Smooth muscle cell of the pulmonary artery (primary cell): ENCODE measurements at places on chromosomes 16 and 17. TPM values are rescaled to one million over a fixed set of nuclear protein-coding genes. Genes with fewer than 3 reads are reported as not detected.

The HSD11B2 gene
- total RNA-seq = 0.20 TPM in 1 of 2 replicates, not detected in the other

The KRTAP4-9 gene
- not detected in 2 replicates for total RNA-seq

The SHPK gene
- total RNA-seq = 8.4 and 10.2 TPM in 2 replicates

The STAT5A gene
- total RNA-seq = 19.2 and 20.1 TPM in 2 replicates

The DNAAF8 gene
- 1.0 and 1.2 TPM in 2 replicates for total RNA-seq
